ENCODE measurements at places on chromosomes 1 and 21. TPM values are rescaled to one million over a fixed set of nuclear protein-coding genes. Genes with fewer than 3 reads are reported as not detected.

DNA sequence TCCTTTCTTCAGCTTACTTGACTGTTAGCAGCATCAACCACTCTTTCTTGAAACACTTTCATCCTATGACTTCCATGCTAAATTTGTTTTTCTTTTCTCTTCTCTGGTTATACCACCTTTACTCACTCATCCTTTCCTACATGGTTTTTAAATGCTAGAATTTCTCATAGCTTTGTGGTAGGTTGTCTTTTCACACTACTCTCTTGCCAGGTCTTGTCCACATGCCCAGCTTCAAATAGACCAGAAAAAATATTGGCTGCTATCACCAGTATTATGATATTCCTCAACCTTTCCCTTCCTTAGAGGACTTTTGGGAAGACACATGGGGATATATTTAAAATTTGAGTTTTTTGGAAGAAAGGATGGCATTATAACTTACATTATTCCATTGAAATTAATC lies 48.8 kb downstream of the PPP1R12B start:
- H3K4me3 ChIP-seq: no peak overlapping the region
- peak overlapping the region; percentile 75 for H3K27ac ChIP-seq
- no peaks in the 10 kb centered on the region for H3K27me3 ChIP-seq
- no peaks in the 10 kb centered on the region for H3K36me3 ChIP-seq

GRCh38 chr21:16113052-16113715 lies 383.4 kb downstream of the USP25 start:
- no peaks in the 10 kb centered on the region for H3K36me3 ChIP-seq
- H3K27ac ChIP-seq: peak overlapping the region; percentile 27
- DNase-seq: no peak
- H3K4me3 ChIP-seq: no peak overlapping the region
- no peaks in the 10 kb centered on the region for H3K27me3 ChIP-seq
- H3K4me1 ChIP-seq: no peaks in the 10 kb centered on the region

DNA sequence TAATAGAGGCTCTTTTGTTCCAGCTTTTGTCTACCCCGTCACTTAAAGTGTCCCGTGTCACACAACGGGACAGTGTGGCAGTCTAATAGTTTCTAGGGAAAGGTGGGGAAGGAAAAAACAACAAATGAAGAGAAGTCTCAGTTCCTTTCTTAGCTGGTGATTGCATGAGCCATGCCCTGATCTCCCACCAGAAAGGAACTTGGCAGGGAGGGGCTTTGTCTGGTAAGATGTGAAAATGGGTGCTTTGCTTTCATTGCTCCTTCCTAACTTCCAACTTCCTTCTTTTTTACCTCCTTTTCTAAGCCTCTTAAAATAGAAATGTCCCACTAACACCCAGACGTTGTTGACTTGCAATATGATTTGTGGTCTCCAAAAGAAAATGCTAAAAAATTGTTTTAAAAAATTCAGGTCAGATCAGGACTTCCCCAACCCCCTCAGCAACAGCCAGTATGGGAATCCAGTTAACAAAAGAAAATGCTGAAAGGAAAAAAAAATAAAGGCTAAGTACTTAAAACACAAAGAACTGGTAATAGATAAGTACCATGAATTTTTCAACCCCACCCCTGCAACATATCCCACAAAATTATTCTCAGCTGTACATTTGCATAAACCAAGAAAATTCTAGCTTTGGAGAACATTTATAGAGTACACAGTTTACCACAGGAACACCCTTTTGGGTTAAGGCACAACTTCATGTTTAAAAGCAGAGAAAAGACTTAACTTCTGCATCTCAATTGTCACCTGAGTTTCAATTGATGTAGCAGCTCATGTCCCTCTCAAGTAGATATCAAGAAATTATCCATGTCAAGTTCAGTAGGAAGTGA lies 106.2 kb downstream of the NIBAN1 start:
- no peak overlapping the region for H3K27ac ChIP-seq
- H3K4me1 ChIP-seq: no peaks in the 10 kb centered on the region
- H3K4me3 ChIP-seq: no peak overlapping the region

DNA sequence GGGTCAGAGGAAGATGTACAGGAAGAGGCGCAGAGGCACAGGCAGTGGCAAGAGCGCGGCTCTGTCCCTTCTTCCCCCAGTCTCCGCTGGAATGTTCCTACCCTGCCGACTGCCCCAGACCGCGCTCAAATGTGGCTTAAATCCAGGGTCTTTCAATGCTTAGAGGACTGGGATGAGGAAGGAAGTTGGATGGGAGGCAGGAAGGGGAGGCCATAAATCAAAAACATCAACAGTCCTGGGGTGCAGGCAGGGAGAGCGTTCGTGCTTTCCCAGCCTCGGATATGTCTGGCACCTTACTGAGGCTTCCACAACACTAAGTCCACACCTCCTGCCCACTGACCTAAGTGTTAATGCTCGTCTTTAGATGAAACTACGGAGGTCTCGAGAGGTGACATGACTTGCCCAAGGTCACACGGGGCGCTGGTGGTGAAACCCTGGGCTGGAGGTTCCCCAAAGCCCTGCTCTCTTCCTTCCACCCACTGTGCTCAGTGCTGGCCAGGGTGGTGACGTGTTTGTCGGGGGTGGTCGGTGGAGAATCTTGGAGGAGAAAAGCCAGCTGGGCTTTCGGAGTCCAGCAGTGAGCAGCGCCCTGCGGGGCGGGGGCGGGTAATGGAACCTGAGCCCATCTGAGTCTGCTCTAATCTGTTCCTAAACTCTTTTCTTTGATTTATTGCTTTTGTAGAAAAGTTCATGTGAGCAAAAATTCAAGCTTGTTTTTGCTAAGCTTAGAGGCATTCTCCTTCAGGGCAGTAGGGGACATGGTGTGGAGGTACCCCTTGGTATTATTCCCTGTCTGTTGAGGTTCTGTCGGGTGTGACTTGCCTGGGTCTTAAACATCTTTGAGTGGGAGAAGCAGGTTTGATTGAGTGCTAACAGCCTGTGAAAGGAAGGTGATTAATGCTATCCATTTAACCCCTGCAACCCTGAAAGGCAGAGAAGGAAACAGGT lies 708 bp downstream of the CDA start:
- no peaks in the 10 kb centered on the region for H3K36me3 ChIP-seq
- H3K27me3 ChIP-seq: peaks cover 27% of the 10 kb centered on the region
- peak overlapping the region; percentile 69 for H3K27ac ChIP-seq
- peaks cover 3% of the 10 kb centered on the region for H3K4me1 ChIP-seq
- DNase-seq: peak; percentile 32

GRCh38 chr1:177948336-177948972 lies 21.4 kb downstream of the SEC16B start:
- no peaks in the 10 kb centered on the region for H3K4me1 ChIP-seq
- H3K4me3 ChIP-seq: no peak overlapping the region
- DNase-seq: peak; percentile 59
- H3K36me3 ChIP-seq: peaks cover 7% of the 10 kb centered on the region

DNA sequence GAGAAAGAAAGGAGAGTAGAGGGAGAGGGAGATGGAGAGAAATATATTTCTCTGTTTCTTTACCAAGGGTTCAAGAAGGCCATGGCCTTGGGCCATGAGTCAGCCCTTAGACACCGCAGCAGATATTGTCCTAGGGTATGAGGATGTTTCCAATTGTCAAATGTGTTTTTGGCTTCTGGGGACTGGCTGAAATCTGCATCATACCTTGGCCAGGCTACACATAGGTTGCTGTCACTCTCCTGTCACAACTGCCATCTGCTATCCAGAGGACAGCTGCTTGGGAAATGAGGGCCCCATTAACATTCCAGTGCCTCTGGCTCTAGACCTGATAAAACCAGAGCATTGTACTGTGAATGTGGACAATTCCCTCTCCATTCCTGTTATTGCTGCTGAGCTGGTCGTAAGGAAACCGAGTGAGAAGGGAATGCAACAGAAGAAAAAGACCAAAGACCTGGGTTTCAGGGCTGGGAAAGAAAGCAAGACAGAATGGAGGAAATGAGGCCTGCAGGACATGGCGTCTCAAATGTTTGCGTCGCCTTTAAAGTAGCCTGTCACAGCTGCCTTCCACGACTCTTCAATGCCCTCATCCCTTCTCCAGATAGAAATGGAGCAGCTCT lies 8.8 kb upstream of the PIGC start:
- no peak overlapping the region for H3K27ac ChIP-seq
- H3K36me3 ChIP-seq: no peaks in the 10 kb centered on the region
- H3K4me1 ChIP-seq: peaks cover 17% of the 10 kb centered on the region
- H3K27me3 ChIP-seq: no peaks in the 10 kb centered on the region
- no peak overlapping the region for H3K4me3 ChIP-seq

DNA sequence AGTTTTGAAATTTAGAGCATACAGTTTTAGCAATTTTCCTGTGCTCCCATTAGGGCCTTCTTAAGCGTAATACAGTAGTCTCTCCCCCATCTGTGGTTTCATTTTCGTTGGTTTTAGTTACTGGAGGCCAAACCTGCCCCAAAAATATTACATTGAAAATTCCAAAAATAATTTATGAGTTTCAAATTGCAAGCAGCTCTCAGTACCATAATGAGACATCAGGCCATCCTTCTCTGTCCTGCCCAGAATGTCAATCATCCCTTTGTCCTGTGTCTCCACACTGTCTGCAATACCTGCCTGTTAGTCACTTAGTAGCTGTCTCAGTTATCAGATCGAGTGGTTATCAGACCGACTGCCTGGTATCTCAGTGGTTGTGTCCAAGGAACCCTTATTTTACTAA lies 45.4 kb downstream of the ADSS2 start:
- H3K27ac ChIP-seq: no peak overlapping the region
- no peaks in the 10 kb centered on the region for H3K4me1 ChIP-seq
- H3K4me3 ChIP-seq: no peak overlapping the region
- DNase-seq: no peak
- peaks cover 2% of the 10 kb centered on the region for H3K36me3 ChIP-seq

DNA sequence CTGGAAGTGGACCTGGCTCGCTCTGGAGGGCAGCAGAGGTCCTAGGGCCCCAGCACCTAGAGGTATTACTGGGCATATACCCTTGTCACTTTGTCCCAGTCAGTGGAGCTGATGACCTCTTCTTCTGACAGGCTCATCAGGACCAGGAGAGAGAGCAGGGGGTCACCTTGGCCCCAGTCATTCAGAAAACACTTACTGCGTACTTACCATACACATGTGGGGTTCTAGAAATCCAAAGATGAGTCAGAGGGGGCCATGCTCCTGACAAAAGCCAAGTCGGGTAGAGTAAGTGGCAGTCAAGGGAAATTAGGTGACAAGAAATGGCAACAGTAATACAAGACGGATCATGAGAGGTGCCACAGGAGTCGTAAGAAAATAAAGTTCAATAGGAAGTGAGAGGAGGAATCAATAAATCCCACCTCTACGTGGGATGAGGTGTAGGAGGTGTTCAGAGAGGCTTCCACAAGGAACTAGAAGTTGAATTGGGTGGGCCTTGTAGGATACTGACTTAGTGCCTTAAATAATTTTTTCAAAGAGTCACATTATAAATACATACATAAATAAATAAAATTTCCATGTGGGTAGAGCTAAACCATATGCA lies 6.8 kb downstream of the KCNC4 start:
- no peaks in the 10 kb centered on the region for H3K4me1 ChIP-seq
- no peak overlapping the region for H3K27ac ChIP-seq
- H3K36me3 ChIP-seq: no peaks in the 10 kb centered on the region
- H3K4me3 ChIP-seq: no peak overlapping the region

Gene OR14K1
- total RNA-seq: not detected

Gene KRTAP11-1
- total RNA-seq: not detected
